ENCODE measurements at places on chromosomes 1 and 21. TPM values are rescaled to one million over a fixed set of nuclear protein-coding genes. Genes with fewer than 3 reads are reported as not detected.

- DNase-seq, result no peak
These were observed 16.5 kb upstream of the ETV3L start for GRCh38 chr1:157115851-157116736.

- no peak for DNase-seq
These were observed 288.4 kb upstream of the PRMT6 start for GRCh38 chr1:106768077-106768476.

DNA sequence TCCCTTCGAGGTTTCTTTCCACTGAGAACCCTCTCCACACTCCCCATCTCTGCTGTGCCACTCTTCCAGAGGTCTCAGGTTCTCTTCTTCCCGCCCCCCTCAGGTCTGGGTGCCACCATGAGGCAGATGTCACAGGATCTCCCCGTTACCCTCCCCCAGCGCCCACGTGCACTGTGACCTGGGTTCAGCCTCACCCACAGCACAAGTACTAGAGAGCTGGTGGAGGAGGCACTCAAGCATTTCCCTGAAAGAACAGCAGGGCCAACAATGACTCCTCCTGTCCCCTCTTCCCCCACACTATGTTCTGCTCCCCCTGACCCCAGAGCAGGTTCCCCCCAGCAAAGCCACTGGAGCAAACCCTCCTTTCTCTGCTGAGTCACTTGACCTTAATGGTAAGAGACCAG, 14.3 kb downstream of the PLEKHA6 start:
- no peak for DNase-seq

CATSPERE gene
- 0.49 TPM for total RNA-seq

- DNase-seq, result no peak
These were observed 61.2 kb downstream of the AK4 start for GRCh38 chr1:65209005-65209885.

C1orf141 gene
- total RNA-seq, result not detected

Data from psoas muscle (tissue), 8 donors.